ENCODE measurements at places on chromosomes 13 and 19.

DNA sequence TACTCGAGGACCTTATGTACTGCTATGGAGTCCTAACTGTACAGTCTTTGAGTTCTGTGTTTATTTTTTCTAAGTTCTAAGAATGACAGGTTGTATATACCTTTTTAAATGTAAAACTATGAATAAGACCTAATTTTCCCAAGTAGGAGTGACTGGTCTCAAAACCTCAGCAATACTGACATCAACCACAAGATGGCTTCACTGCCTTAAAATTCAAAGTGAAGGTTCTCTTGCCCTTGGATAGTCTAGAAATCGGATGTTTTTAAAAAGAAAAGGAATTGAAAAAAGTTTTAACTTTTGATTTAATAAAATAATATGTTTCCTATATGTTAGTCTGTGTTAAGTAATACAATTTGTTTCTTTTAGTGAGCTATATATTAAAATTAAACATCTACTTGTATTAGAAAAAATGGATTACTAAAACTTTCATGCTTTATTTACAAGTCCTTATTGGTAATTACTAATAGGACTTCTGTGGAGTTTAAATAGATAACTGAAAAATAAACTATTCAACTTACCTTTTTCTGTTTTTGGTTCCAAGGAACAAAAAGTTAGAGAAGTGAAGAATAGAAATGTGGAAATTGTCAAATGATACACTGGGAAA is 52.0 kb downstream of the TDRD3 start:
- DNase-seq: peak; percentile 66

GRCh38 chr19:19597809-19598306 is 20.6 kb downstream of the PBX4 start:
- DNase-seq: no peak

- DNase-seq: no peak
Measured at GRCh38 chr13:31885994-31886393, 145.6 kb upstream of the FRY start.

- DNase-seq: peak; percentile 57
Measured at GRCh38 chr19:52622261-52622660, 15.9 kb downstream of the ZNF83 start.

- no peak for DNase-seq
Measured at GRCh38 chr13:57933606-57934005, 302.1 kb downstream of the PCDH17 start.

DNA sequence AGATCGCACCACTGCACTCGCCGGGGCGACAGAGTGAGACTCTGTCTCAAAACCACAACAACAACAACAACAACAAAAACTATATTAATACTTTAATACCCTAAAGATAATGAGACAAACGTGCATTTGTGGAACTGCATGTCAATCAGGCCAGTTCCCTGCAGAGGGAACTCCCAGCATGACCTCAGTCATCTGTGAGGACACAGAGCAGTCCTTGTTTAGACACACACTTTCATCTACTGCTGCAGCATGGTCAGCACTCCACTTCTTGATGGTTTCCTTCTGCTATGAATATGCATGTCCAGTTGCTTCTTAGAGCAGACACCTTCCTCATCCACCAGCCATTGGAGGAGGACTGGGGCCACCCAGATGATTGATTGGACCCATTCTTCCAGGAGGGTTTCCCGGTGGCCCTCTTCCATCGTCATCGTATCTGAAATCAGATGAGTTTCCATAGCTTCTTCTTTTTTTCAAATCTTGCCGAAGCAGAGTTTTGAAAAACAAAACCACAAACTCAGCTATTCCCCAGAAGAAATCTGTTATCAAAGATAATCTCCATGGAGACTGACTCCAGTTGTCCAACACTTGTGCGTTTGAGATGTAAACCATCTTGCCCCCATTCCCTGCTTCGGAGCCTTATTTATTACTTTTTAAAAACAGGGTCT is 26.5 kb downstream of the ZNF607 start:
- no peak for DNase-seq

GRCh38 chr13:106499896-106500295 is 35.6 kb downstream of the EFNB2 start:
- no peak for DNase-seq

GRCh38 chr13:98508685-98509084 is 68.2 kb downstream of the STK24 start:
- DNase-seq: no peak

DNA sequence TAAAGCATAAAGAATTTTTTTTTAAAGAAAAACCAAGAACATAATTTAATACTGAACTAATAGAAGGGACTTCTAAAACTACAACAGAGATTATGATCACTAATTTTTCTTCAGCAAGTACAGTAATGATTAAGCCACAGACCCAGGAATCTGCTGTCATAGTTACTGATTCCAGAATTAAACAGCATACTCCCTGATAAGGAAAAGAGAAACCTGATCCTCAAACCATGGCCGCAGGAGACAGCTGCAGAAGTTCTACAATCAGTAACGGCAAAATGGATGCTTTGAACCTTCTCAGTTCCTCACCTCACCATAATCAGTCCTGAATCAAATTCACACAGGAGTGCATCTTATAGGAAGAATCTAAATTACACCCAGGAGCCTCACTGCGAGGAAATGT is 939.0 kb upstream of the SLITRK1 start:
- no peak for DNase-seq

DNA sequence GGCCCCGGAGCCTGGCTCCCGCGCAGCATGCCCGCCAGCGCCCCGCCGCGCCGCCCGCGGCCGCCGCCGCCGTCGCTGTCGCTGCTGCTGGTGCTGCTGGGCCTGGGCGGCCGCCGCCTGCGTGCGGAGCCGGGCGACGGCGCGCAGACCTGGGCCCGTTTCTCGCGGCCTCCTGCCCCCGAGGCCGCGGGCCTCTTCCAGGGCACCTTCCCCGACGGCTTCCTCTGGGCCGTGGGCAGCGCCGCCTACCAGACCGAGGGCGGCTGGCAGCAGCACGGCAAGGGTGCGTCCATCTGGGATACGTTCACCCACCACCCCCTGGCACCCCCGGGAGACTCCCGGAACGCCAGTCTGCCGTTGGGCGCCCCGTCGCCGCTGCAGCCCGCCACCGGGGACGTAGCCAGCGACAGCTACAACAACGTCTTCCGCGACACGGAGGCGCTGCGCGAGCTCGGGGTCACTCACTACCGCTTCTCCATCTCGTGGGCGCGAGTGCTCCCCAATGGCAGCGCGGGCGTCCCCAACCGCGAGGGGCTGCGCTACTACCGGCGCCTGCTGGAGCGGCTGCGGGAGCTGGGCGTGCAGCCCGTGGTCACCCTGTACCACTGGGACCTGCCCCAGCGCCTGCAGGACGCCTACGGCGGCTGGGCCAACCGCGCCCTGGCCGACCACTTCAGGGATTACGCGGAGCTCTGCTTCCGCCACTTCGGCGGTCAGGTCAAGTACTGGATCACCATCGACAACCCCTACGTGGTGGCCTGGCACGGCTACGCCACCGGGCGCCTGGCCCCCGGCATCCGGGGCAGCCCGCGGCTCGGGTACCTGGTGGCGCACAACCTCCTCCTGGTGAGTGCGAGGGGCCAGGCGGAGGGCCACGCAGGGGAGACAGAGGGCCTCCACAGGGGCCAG is at the start of gene KL:
TSS of gene KL (plus strand) at position 10 of the 909 bp plus-strand sequence. CDS start at position 28, 18 bp downstream.
- peak; percentile 63 for DNase-seq
